ENCODE measurements at places on chromosomes 16 and 17.

DNA sequence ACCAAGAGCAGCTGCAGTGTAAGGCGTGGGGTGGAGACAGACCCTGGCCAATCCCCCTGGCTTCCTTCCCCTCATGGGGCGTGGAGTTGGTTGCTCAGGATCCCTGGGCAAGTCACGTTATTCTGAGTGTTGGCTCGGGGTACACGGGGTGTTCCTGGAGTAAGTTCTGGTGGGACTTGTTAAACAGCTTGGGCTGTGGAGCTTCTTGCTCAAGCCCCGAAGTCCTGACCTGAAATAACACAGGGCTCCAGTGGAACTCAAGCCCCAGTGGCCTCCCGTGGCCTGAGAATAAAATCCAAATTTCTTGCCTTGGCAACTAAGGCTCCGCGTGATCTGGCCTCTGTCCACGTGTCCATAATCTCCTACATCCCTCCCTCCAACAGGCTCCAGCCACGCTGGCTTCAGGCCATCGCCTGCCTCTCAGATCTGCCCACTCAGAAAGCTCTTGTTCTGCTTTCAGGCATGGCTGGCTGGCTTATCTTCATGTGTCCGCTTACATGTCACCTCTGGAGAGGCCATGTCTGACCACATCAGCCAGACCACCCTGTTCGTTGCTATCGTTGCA lies 49.3 kb upstream of the BCO1 start:
- no peak for DNase-seq

- DNase-seq: peak; percentile 55
Measured at GRCh38 chr17:82346342-82347300, 12.4 kb upstream of the TEX19 start.

- no peak for DNase-seq
Measured at GRCh38 chr17:5619088-5619740, 34.9 kb upstream of the NLRP1 start.

GRCh38 chr16:24721830-24722238 lies 7.6 kb upstream of the TNRC6A start:
- no peak for DNase-seq

DNA sequence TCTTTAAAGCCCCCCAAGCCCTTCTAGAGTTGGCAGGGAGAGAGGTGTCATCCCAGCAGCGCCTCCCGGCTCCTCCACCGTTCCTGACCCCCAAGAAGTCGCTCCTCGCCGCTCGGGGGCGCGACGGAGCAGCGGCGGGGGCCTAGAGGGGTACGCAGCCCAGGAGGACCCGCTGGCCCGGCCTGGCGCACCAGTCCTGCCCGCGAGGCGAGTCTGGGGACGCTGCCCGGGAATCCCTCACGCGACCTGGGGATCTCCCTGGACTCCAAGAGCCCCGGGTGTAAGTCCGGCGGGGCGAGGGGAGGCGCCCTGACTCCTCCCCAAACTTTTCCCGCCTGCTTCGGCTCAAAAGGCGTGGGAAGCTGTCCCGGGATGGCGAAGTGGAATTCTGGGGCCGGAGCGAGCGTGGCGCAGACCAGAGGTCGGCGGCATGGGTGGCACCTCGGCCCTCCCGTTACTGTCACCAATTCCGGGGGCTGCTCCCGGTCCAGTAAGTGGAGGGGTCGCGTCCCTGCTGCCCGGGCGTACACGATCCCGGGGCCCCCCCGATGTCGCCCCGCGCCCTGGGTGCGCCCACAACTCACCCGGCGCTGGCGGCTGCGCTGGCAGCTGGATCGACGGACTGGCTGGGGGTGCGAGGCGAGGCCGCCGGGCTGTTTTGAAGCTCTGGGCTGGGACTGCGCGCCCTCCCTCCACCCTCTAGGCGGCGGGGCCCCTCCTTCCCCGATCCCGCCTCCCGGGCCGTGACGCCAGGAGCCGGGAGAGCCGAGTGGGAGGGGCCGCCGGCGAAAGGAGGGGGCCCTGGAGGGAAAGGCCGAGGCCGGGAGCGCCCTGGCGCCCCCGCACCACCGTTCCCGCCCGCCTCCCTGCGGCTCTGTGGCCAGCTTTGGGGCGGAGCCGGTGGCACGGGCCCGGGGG lies at the start of gene EMP2:
TSS of gene EMP2 (minus strand) at position 634 of the 918 bp plus-strand sequence. CDS start 32,981 bp downstream, outside the sequence.
- peak; percentile 85 for DNase-seq

DNA sequence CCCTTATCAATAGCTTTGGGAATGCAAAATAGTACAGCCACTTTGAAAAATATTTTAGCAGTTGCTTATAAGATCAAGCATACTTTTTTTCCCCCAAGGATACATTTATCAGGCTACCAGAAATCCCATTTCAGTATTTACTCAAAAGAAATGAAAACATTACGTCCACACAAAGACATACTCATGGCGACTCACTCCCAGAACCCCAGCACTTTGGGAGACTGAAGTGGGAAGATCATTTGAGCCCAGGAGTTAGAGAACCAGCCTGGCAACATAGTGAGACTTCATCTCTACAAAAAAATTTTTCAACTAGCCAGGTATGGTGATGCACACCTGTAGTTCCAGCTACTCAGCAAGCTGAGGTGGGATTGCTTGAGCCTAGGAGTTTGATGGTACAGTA lies 5.9 kb downstream of the SKA2 start:
- DNase-seq: no peak

- DNase-seq: peak; percentile 62
Measured at GRCh38 chr17:78132084-78132676, 1.6 kb downstream of the TMC8 start.

DNA sequence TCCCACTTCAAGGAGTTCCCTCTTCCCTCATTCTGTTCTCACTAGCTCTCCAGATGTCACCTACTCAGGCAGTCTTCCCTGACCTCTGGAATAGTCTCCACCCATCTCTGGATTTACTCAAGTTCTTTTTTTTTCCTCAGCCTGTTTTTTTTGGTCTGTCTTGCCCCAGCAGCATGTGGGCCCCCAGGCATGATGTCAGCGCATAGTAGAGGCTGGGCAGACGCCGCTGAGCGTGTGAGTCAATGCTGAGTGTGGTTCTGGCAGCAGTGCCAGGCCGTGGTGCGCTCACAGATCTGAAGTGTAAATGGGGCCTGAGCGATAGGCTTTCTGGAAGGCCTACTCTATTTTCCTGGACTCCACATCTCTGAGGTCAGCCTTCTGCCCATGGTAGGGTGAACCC lies 2.7 kb upstream of the KCNJ18 start:
- no peak for DNase-seq

DNA sequence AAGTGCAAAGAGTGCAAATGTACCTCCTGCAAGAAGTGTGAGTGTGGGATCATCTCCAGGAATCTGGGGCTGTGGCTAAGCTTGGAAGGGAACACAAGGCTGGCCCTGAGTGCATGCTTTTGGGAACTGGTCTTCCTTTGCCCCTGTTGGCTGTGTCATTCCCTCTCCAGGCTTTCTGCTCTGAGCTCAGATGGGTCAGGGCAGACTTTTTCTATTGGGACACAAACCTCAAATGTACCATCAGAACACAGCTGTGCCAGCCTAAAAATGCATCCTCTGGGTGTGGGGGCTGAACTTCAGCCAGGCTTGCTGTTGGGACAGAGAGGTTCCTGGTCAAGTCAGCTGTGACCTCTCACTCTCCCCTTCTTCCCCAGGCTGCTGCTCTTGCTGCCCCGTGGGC lies 914 bp downstream of the MT1B start:
- DNase-seq: no peak

- DNase-seq: no peak
Measured at GRCh38 chr17:63751806-63752205, 10.2 kb upstream of the STRADA start.

DNA sequence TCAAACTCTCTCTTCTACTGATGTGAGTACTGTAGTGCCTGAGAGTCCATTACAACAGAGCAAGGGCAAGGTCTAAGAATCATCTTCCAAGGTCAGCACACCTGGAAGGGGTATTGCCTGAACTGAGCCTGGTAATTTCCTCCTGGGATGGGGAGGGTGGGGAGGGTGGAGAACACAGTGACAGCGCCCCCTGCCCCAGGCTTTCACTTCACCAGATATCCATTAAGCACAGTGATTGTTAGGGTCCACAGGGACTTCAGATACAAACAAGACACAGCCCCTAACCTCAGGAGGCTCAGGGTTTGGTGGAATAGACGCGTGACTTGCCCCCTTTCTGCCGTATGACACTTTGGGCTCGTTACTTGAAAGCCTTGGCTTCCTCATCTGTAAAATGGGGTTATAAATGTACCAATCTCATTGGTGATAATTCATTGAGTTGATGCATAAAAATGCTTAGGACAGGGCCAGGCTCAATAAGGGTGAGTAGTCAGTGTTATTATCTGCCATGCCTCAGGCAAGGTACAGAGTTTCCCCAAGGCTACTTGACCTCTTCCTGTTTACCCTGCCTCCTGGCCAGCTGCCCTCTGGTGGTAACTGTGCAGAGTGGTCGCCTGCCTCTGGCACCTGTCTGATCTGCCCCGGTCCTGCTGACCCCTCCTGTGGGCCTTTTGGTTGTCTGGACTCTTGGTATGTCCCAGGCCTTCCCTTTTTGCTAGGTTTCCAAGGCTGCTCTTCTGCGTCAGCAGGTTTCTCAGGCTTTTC lies 13.1 kb upstream of the BRD7 start:
- peak; percentile 47 for DNase-seq

GRCh38 chr17:47895856-47896671 lies at the start of gene SP2:
TSS of gene SP2 (plus strand) at chr17:47896236. CDS start at chr17:47896287, 51 bp downstream.
- peak; percentile 100 for DNase-seq

GRCh38 chr17:34378664-34379101 lies 15.7 kb upstream of the CCL1 start:
- DNase-seq: no peak

DNA sequence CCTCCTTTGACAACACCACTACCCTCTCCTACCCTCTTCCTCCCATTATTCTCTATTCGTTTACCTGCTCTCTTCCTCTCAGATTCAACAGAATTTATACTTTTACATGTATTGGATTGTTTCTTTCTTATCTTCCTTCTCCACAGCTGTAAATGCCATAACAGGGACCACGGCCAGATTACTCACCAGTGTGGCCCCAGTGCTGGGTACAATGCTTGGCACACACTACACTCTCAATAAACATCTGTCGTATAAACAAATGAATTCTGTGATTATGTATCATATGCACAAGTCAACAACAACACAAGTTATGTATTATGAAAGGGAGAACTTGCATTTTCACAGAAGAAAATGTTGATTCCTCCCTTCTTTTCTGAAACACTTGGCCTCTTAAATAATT lies 20.0 kb downstream of the AARSD1 start:
- no peak for DNase-seq

- DNase-seq: no peak
Measured at GRCh38 chr16:72197545-72197944, 25.6 kb upstream of the PMFBP1 start.

DNA sequence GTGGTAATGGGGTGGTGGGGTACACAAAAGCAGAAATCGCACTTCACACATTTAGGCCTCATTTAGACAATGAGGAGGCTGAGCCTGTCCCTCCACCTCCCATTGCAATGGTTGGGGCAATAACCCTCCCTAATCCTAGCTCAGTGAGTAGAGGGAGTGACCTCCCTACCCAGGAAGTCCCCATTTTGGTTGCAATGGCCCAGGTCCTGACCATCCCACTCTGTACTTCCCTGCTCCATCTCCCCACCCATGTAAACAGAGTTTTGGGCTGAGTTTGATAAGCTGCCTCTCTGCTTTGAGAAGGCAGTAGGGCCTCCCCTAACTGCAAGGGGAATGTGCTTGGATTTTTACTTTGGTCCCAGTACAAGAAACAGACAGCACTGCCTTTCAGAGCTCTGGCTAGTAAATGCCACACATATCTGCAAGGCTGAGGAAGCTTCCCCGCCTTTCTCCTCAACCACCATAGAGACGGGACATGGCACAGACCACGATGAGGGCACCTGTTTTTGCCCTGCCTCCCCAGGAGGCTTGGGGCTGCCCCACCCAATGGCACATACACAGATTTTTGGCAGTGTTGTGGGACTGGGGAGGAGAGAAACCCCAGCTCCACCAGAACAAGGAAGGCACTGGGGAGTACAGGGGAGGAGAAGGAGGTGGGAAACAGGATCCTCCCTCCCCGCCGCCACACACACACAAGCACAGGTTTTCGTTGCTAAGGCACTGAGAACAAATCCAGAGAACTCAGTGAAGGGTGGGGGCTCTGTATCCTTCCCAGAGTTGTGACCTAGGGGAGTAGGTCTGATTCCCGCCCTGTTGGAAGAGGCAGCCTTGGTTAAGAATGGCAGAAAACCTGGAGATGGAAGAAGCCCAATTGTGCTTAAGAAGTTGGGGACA lies 7.3 kb downstream of the VAT1 start:
- no peak for DNase-seq

GRCh38 chr16:80197741-80198201 lies 343.0 kb upstream of the DYNLRB2 start:
- DNase-seq: no peak

Data from Caco-2 (cell line).